ENCODE measurements at places on chromosomes 2 and 18. TPM values are rescaled to one million over a fixed set of nuclear protein-coding genes. Genes with fewer than 3 reads are reported as not detected.

- DNase-seq: no peak
- no peaks in the 10 kb centered on the region for H3K4me1 ChIP-seq
- no peaks in the 10 kb centered on the region for H3K36me3 ChIP-seq
- no peak overlapping the region for H3K4me3 ChIP-seq
Measured at GRCh38 chr2:60507211-60507965, 46.1 kb downstream of the BCL11A start.

GRCh38 chr2:18435426-18436037 lies 124.9 kb downstream of the RDH14 start:
- no peaks in the 10 kb centered on the region for H3K4me1 ChIP-seq
- no peak overlapping the region for H3K27ac ChIP-seq
- no peaks in the 10 kb centered on the region for H3K36me3 ChIP-seq

CCDC178 gene
- total RNA-seq: not detected

CDH19 gene
- not detected for total RNA-seq

TMEM17 gene
- 0.13 TPM for total RNA-seq
